ENCODE measurements at places on chromosomes 7 and 10. TPM values are rescaled to one million over a fixed set of nuclear protein-coding genes. Genes with fewer than 3 reads are reported as not detected.

Gene KAZALD1
- polyA plus RNA-seq: 1.9 TPM

Gene FAM25C
- polyA plus RNA-seq: not detected

Gene TRIM8
- 72.3 TPM for polyA plus RNA-seq

Gene IQCE
- polyA plus RNA-seq: 9.6 TPM

All from psoas muscle (tissue), 8 donors.